ENCODE measurements at places on chromosomes 6 and 20. TPM values are rescaled to one million over a fixed set of nuclear protein-coding genes. Genes with fewer than 3 reads are reported as not detected.

CTCFL gene
- 0.16 TPM for polyA plus RNA-seq

SYTL3 gene
- polyA plus RNA-seq: 5.5 TPM

IL20RA gene
- polyA plus RNA-seq: 31.3 TPM

CRISP3 gene
- 0.25 TPM for polyA plus RNA-seq

SGK2 gene
- polyA plus RNA-seq: 0.97 TPM

CFB gene
- polyA plus RNA-seq: 1.4 TPM

DNA sequence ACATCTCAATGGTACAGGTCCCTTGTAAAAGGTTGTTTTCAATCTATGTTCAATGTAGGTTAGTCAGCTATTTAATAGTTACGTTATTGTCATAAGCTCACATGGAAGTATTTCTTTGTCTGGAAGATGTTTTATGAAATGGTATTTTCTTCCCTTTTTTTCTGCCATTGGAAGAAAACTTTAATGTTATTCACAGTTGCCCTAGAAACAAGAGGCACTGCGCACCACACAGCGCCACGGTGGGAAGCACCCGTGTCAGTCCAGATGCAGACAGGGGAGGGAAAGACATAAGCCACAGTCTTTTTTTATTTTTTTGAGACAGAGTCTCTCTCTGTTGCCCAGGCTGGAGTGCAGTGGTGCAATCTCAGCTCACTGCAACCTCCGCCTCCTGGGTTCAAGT lies 82.1 kb downstream of the GCNT2 start:
- DNase-seq: no peak

DNA sequence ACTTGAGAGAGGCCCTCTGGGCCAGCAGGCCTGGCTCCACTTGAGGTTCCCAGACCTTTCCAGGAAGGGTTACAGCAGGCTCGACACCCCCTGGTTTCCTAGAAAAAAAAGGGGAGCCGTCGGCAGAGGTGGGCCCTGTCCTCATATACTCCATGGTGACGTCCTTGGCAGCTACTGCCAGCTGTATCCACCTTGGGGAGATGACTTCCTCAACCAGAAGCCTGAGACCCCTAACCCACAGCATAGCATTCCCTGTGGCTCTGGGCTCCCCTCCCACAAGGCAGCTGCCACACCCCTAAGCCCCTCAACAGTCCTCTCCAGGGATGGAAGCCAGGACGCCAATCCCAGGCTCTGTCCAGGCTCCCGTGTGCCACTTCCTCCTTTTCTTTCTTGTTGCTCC lies 294.8 kb downstream of the CDC5L start:
- DNase-seq: no peak

DNA sequence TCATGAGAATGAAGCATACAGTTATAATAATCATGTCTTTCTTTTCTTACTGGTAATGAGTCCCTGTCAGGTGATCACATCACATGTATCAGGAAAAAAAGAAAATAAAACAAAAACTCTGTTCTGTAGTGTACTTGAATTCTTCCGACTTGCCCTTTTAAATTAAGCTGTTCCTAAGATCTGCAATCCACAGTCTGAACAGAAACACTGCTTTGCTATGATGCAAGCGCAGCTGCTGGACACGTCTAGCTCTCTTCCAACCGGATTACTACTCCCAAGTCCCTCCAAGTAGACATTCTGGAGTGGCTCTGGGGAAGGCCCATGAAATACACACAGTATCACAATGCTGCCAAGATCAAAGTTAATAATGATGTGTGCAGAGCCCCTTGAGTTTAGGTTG lies 83.7 kb downstream of the FYN start:
- peak; percentile 81 for DNase-seq

DNA sequence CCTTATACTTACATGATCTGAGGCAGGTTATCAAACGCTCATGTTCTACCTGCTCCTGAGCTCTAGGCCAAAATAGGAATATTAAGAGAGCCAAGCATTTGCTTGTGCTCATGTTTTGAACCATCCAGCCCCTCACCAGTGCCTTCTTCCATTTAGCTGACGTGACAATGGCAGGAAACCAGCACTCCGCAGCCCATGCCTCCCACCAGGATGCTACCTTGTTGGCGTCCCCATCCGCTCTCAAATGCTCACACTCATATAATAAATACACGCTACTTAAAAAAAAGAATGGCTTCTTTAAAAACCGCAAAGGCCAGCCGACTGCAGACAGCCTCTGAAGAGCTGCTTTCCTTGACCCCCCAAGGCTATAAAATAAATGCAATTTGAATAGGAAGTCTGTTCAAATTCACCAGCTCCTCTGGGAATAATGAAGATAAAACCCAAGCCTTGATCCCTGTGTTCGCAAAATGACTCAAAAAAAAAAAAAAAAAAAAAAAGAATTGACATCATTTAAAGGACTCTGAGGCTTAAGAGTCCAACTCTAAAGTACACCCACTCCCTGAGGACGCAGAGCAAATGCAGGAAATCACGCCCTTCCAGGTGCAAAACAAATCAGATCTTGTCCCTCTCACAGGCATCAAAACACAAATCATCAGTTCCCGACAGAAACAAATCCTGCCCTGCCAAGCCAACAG lies 29.0 kb downstream of the RNASET2 start:
- DNase-seq: no peak

- peak; percentile 25 for DNase-seq
Observed at GRCh38 chr20:40506537-40506939, 182.5 kb downstream of the MAFB start.

- no peak for DNase-seq
Observed at GRCh38 chr6:32642720-32643106, 5.5 kb downstream of the HLA-DQA1 start.

DNA sequence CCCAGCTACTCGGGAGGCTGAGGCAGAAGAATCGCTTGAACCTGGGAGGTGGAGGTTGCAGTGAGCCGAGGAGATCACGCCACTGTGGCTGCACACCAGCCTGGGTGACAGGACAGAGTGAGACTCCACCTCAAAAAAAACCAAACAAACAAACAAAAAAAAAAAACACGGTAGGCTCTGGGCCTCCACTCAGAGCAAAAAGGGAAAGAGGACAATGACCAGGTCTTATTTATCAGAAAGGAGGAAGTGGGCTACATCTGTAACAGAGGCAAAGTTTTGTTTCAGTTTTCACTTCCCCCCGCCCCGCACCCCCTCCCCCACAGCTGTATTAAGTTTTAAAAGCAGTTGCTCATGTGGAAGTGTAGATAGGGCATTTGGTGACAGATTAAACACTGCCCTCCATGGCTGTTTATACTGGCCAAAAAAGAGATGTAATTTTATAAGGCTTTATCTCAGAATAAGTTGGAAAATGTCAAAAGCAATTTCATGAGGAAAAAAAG lies 114.6 kb downstream of the RCAN2 start:
- no peak for DNase-seq

DNA sequence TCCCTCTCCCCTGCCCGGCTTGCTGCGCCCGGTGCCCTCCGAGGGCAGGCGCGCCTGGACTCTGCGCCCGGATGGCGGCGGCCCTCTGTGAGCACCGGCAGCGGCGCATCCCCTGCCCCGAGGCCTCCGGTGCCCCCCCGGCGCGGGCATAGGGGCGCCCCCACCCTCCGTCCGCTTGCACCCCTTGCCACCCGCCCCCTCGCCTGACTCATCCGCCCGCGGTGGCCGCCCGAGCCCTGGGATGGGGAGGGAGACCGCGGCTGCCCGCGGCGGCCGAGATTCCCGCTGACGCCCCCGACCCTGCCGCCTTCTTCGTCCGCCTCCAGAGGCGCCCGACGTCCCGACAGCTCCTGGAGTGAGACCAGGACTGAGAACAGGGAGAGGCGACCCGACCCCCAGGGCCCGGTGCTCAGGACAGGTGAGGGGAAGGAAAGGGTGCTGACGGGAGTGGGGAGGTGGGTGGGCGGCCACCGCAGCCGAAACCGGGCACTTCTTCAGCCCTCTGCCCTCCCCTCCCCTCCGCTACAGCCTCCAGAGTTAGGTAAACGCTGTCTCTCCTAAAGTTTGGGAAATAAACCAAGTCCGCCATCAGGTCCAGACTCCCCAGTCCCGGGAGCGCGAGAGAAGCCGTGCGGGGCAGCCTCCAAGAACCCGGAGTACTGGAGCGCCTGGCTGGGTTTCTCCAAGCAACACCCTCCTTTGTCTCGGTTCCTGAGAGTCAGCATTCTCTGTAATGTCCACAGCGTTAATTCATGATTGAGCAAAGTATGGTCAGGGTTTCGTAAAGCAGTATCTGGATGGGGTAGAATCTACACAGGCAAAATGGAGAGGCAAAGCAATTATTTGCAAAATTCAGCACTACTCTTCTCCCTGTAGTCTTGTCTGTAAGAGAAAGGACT lies 539 bp downstream of the TMEM200A start:
- DNase-seq: peak; percentile 28

GRCh38 chr6:119483908-119484307 lies 134.3 kb upstream of the MAN1A1 start:
- no peak for DNase-seq

DNA sequence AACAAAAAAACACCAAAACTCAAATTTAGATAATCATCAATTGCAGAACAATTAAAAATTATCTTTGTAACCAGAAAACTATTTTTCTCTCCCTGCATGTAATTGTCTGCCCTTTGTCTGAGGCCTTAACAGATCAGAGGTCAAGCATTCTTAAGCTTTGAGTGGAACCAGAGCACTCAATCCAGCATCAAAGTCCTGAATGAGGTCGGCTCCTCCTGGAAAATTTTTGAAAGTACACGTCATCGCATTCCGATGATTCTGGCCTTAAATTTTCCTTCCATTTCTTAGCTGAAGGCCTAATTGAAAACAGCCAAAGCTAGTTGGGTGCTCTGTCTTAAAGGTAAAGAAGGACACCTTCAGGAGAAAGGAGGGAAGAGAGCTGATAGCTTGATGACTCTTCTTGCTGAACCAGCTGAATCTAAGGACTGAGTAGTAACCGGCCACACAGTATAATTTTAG lies 510.2 kb upstream of the SULF2 start:
- peak; percentile 84 for DNase-seq

GRCh38 chr6:3913077-3913957 lies 64.1 kb downstream of the FAM50B start:
- peak; percentile 94 for DNase-seq

GRCh38 chr6:168155821-168156741 lies 77.1 kb upstream of the FRMD1 start:
- DNase-seq: no peak

- DNase-seq: no peak
Observed at GRCh38 chr6:45522486-45522885, 144.8 kb upstream of the SUPT3H start.

GRCh38 chr6:22328474-22328873 lies 31.6 kb upstream of the PRL start:
- DNase-seq: peak; percentile 30

GRCh38 chr6:124866040-124866439 lies 96.2 kb upstream of the RNF217 start:
- no peak for DNase-seq

DNA sequence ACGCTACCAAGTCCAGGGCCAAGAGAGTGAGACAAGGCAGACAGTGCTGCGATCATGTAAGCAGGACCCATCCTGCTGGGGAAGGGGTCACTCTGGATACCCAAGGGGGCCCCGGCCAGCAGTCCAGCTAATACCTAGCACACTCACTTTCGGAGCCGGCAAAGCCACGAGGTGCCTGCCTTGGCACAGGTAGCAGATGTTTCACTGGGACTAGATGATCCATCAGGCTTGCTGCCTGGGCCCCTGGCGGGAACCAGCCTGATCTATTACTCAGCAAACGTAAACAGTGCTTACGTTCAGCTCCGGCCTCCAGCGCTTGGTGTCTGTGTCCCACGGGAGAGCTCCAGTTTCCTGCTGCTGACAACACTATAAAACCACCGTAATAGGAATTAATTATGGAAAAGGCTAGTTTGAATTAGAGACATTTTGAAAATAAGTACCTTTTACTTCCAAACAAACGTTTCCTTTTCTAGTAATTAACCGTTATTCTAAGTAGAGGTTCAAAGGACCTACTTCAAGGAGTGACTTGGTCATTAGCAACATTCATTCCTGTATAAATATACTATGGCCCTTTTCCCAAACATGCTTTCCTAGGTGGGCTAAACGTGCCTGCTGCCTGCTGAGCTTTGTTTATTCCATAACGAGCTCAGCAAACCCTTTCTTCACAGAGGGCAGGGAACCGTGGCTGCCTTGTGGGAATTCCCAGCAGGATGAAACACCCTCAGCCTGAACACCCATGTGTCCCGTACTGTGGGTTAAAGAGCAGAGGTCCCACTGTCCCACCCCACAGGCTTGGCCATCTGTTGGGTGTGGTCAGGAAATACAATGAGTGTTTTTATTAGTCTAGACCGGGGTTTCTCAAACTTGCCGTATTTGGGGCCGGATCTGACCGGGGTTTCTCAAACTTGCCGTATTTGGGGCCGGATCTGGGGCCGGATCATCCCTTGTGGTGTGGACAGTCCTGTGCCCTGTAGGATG lies 18.4 kb downstream of the SLC22A23 start:
- DNase-seq: no peak

GRCh38 chr20:46541229-46541935 lies 9.1 kb downstream of the OCSTAMP start:
- no peak for DNase-seq

Data from muscle of arm (tissue), 14 donors.